Stimulated activated CD4-positive, alpha-beta T cell treated with anti-CD3 and anti-CD28 coated beads, Interleukin-4, amount 100 ng/mL, for 1 hour (primary cell): ENCODE measurements at places on chromosomes 5 and 9.
A peak's percentile ranks its signal among the peaks of the same experiment; 100 is the strongest.

DNA sequence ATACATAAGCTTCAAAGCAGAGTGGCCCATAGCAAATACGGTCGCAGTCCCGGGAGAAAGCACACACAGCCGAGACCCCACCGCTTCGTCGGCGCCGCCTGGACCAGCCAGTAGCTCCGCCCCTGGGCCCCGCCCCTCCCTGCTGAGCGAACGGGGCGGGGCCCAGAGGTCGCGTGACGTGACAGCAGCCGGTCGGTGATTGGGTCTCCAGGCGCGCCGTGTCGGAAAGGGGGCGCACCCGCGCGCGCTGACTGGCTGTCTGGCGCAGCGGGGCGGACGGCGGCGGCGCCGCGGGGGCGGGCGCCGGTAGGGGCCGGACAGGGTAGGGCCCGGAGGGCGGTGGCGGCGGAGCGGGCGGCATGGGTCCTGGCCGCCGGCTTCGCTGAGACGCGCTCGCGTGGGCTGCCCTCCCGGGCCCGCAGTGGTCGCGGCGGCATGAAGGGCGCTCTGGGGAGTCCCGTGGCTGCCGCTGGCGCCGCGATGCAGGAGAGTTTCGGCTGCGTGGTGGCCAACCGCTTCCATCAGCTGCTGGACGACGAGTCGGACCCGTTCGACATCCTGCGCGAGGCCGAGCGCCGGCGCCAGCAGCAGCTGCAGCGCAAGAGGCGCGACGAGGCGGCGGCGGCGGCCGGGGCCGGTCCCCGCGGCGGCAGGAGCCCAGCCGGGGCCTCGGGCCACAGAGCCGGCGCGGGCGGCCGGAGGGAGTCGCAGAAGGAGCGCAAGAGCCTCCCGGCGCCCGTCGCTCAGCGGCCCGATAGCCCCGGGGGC is at the start of gene HABP4:
TSS of gene HABP4 (plus strand) at position 325 of the 768 bp plus-strand sequence. CDS start at position 436, 111 bp downstream.
- DNase-seq: peak; percentile 97

GRCh38 chr5:132499440-132500243 is 9.1 kb upstream of the IRF1 start:
- peak; percentile 7 for DNase-seq

DNA sequence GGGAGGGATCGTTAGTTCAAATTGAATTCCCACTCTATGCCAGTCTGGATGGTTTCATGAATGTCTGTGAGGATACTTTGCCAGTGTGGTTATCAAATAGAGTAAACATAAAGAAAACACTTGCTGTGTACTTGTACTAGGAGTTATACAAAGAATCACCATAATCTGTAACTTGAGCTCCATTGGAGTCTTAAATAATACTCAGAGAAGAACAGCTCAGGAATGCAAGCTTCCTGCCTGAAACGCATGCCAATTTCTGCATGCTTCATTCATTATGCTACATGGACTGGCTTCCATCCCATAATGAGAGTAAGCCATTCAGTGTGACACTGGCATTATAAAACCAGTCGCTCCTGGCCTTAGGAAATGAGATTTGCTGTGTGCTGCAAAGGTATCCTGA is 351.4 kb downstream of the SEMA5A start:
- no peak for DNase-seq

GRCh38 chr5:155948576-155948975 is 378.4 kb upstream of the SGCD start:
- DNase-seq: no peak

DNA sequence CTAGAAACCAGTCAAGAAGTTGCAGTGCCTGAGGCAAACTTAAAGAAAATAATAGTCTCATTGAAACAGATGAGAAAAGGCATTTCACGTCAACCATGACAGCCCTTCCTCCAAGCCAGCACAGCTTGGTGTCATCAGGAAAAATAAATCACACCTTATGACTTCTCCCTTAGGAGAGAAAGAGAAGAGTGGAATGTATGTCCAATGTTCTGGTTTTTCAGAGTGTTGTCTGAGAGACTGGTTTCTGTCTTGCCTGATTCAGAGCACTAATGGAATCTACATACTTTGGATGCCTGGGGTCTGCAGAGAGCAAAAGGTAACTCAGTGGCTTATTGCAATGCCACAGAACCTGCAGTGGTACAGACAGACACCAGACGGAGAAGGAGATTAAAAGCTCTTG is 105.5 kb upstream of the PDE4D start:
- DNase-seq: no peak

DNA sequence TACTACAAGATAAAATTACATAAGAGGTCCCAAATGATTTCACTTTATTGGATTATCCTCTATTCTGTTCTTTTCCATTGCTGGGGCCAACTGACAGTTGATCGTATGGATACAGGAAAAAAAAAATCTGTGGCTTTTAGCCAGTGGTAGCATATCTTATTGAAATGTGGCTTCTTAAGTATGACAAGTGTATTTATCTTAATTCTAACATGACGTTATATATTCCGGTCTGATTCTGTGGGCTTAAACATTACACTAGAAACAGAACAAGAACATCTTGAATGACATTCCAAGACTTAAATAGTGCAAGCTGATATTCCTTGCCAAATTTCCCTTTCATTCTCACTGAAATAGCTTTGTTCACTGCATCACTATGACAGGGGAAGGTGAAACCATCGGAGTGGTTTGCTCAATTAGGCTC is 117.9 kb downstream of the INSYN2B start:
- DNase-seq: no peak

- DNase-seq: no peak
Measured at GRCh38 chr9:115210699-115211098, 92.7 kb upstream of the TNC start.

GRCh38 chr5:17058438-17058837 is 122.3 kb upstream of the MYO10 start:
- no peak for DNase-seq

- peak; percentile 5 for DNase-seq
Measured at GRCh38 chr5:115209279-115209678, 39.6 kb upstream of the TRIM36 start.

DNA sequence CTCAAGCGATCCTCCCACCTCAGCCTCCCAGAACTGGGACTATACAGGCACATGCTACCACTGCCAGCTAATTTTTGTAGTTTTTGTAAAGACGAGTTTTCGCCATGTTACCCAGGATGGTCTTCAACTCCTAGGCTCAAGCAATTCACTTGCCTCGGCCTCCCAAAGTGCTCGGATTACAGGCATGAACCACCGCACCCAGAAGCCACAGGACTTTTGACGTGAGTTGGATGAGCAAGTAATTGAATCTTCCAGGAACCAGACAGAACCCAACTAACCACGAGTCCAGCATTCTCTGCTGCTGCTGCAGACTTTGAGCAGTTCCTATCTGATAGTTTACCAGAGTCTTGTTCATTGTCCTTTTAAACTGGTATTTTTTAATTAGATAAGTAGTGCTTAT is 9.6 kb upstream of the ATP6V0E1 start:
- no peak for DNase-seq

DNA sequence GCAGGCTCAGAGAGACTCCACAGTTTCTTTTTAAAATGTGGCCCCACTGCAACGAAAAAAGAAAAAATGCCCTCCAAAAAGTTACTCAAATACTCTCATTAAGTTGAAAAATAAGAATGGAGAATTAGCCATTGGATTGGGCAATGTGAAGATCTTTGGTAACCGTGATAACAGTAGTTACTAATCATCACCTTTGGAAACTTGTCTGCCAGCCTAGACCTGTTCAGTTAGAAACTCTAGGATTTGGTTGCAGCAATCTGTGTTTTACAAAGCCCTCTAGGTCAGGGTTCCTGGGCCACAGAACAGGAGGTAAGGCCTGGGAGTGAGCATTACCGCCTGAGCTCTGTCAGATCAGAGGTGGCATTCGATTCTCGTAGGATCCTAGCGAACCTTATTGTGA is 34.2 kb downstream of the VPS13A start:
- no peak for DNase-seq

DNA sequence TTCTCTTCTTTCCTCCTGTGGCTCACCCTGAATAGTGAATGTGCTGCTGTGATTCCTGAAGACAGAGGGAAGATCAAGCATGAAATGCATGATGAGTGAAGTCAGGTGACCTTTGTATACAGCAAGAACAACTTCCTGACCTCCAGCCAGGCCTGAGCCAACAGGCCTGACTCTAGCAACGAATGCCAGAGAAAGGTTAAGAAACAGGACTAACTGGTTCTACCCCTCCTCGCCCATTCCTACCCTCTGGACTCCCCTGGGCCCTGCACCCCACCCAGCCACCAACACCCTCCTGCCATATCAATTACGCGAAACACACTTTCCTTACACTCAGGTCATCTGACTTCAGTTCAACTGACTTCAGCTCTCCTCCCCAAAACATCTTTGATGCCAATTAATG is 4.9 kb downstream of the SUSD1 start:
- DNase-seq: no peak

- DNase-seq: no peak
Measured at GRCh38 chr5:141623611-141624010, 4.8 kb upstream of the DIAPH1 start.

GRCh38 chr9:35903049-35903448 is 3.0 kb upstream of the HRCT1 start:
- no peak for DNase-seq

DNA sequence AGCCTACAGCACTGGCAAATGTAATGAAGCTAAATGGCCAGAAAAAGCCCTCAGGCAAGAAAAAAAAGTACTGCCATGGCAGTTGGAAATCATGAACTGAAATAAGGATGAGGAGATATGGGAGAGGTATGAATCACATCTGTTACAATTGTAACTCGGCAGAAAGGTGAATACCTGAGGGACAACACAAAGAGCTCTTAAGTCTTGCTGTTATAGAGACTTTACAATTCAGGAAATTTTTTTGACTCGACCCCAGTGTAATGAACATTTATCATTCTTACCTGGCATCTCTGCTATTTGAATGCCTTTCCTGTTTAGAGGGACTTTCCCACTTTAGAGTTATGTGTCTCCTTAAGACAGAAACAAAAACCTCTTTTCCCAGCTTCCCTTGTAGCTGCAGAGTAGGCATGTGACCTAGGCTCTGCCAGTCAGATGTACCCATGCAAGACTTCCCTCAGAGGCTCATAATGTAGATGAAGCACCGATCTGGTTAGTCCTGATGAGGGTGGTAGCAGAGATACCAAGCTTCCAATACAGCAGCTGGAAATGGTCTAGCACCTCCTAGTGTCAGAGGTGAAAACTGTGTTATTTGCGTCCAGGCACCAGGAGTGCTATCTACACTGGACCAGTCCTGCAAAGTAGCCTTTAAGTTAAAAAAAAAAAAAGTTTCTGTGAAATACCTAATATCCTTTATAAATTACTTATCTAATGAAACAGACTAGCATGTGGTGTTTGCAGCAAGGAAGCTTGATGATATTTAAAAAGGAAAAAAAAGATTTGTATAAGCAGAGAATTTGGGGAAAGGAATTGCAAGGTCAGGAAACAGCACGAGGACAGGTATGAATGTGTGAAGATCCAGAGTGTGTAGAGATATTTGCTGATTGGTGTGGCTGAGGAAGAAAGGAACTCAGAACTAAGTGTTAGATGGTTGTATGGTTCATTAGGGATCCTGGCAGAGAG is 146.9 kb upstream of the SLC1A3 start:
- no peak for DNase-seq

DNA sequence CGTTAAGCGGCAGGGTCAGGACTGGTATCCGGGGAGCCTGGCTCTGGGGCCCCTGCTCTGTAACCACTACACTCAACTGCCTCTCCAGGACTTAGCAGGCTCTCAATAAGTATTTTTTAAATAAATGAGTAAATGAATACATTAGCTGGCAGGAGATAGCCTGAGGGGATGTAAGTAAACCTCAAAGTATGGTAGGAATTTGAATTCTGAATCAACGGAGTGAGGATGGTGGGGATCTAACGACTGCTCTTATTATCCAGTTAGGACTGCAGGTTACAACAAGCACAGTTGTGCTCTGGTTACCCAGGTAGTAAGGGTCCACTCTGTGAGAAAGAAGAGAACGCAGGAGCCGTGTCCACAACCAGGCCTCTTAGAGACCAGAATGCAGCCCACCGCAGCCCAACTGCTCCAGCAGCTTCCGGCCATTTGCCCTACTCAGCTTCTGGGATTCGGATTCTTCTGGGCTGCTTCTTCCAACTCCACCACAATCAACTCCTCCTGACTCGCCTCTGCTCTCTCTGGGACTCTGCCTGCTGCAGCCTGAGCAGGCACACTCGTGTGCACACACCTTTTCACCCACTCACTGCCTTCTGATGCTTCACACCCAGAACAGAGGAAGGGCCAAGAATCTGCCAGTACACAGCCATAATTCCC is 52.6 kb downstream of the MED27 start:
- DNase-seq: no peak
